Anterior cingulate cortex (tissue), 58 donors: ENCODE measurements at places on chromosomes 3 and 15.

GRCh38 chr15:74377831-74378766, 10.7 kb upstream of the CYP11A1 start:
- DNase-seq, result no peak

GRCh38 chr3:33318710-33319380, 41.6 kb downstream of the FBXL2 start:
- DNase-seq, result no peak

GRCh38 chr3:185796431-185797107, 28.3 kb downstream of the IGF2BP2 start:
- DNase-seq, result no peak

DNA sequence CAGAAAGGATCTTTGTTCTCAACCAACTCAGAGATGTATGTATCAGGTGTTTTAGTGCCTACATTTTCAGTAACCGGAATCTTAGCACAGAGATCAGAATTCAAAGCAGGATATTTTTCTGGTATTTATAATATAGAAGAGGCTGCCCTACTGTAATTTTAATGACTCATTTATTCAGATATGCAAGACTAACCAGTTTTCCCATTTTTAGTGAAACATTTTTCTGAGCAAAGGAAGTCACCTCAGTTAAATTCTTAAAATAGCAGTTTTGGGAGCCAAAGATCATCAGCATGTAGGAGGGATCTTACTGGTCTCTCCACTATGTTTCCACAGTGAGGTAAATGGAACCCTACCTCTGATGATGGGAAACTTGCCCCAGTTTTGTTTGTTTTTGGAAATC, 42.0 kb downstream of the SRP14 start:
- no peak for DNase-seq

DNA sequence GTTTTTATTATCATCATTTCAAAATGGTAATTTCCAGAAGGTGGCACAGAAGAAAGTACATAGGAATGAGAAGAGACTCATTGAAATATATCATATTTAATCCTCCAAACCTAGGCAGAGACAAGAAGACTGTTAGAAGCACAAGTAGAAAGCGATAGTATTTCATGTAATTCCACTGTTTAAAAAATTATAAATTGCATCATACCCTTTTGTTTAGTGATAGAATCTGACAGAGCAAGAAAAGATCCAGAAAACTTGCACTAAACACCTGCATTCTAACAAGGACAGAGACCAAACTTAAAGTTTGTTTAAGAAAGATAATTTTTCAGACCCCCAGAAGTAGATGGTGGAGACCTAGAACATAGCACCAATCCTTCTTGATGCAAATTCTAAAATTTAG, 56.9 kb upstream of the CD96 start:
- DNase-seq, result no peak

- no peak for DNase-seq
These were observed 47.2 kb upstream of the CNTN3 start for GRCh38 chr3:74661672-74662071.

DNA sequence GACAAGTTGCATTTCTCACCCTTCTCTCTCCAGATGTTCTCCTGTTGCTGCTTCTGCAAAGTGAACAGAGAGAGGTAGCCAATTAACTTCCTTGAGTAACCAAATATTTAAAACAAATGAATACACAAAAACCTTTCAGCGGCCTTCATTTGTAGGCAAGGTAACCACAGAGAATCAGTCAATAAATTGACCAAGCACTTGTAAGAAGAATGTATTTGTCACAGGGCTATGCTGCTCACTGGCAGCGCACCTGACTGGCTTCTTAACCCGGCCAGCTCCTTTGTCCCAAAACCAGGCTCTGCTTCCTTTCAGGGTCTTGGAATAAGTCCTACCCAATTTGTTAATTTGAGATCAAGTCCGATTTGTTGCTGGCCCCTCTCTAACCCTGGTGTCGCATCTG, 43.5 kb upstream of the STXBP5L start:
- DNase-seq, result no peak

- no peak for DNase-seq
These were observed 657.2 kb upstream of the ROBO1 start for GRCh38 chr3:80424951-80425350.

GRCh38 chr3:49158792-49159191, 7.3 kb downstream of the CCDC71 start:
- DNase-seq, result no peak

DNA sequence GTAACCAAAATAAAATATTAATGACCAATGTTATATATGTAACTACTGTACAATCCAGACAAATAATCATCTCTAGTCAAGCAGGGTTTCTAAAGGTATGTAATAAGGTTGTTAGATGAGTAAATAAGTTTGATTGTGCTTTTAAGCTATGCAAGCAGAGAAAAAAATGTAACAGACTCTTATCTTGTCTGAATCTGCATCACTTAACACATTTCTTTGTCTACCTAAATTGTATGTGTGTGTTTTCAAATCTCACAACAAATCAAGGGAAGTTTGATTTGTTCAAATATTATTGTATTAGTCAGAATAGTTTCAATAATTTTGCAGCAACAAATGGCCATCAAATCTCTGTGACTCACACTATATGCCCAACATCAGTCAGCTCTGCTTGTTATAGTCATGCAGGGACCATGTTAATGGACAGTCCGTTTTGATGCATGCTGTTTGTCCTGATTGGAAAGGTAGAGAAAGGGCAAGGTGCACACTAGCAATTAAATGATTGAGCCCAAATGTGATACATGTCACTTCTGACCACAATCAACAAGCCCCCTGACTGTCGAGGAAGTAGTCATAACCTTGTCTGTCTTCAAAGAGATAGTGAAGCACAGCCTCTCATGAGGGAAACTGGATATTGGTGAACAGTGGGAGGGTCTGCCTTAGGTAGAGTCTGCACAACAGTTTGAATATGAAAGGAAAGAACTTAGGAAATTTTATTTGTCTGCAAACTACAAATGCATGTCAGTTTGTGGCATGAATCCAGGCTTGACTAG, 349.4 kb upstream of the SATB1 start:
- no peak for DNase-seq

DNA sequence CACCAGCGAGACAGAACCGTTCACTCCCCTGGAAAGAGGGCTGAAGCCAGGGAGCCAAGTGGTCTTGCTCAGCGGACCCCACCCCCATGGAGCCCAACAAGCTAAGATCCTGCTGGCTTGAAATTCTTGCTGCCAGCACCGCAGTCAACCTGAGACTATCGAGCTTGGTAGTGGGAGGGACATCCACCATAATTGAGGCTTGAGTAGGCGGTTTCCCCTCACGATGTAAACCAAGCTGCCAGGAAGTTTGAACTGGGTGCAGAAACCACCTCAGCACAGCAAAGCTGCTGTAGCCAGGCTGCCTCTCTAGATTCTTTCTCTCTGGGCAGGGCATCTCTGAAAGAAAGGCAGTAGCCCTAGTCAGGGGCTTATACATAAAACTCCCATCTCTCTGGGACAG, 151.0 kb downstream of the MBNL1 start:
- DNase-seq, result no peak

DNA sequence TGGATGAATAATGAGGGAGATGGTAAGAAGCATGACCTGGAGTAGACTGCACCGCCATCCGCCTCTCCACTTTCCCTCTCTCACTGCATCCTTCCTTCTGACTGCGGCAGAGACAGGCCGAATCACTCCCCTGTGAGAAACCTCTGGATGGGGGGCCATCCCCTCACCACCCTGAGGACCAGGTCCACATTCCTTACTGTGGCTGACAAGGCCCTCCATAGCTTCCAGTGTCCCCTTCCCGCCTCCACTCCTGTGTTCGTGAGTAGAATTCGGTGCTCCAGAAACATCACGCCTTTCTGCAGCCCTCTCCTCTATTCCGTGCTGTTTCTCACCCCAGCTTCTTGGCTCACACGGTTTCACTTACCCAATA, 2.8 kb downstream of the PIGZ start:
- DNase-seq, result no peak

DNA sequence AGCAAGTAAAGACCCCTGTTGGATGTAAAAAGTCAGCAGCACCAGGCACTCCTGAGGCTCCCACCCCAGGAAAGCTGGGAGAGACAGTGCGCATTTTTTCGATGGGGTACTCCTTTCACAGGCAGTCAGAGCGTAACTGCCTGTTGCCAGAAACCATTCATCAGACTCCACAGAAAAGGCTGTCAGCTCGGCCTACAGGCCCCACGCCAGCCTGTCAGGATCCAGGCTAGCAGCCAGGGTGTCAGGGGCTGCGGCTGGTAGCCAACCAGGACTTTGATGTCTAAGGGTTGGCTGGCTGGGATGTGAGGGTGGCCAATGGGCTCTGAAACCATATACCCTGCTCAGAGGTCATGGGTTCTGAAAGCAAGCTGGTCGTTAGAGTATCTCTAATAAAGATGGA, 164.5 kb downstream of the WNT5A start:
- peak; percentile 6 for DNase-seq

DNA sequence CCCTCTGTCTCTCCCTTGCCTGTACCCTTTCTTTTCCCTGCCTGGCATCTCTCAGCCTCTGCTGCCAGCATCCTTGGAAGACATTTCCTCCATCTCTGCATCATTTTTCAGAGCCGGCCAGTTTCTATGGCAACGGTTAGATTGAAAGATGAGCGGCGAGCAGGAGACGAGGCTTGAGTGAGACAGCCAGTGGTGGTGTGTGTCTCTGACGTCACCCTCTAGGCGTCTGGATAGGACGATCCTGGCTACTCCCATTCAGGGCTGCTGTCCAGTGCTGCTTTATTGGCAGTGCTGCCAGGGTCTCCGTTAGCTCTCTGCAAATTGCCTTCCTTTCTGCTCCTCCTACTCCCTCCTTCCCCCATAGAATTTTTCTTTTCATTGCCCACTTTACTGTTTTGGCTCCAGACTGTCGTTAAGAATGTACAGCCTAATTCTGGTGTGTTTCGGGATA, 57.9 kb downstream of the TRAK1 start:
- DNase-seq, result peak; percentile 95

GRCh38 chr15:50183112-50183794, 1.3 kb downstream of the SLC27A2 start:
- no peak for DNase-seq

GRCh38 chr3:113736548-113737089, 9.4 kb downstream of the NAA50 start:
- DNase-seq, result no peak

GRCh38 chr3:171967932-171968678, 71.3 kb upstream of the FNDC3B start:
- DNase-seq, result no peak

DNA sequence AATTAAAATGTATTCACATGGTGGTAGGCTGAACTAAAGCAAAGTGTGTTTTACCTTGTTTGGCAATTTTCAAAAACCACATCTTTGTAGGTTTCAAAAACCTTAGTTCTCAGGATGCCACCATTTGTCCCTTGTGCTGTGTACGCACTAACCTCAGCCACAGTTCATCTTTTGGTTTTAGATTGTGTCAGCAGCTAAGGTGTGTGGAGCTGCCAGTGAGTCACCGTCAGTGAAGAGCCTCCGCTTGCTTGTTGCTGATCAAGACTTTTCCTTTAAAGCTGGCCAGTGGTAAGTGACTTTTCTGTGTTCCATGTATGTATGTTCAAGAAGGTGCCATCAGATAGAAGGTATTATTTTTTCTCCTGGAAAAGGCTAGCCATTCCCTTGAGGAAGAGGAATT, 21.1 kb downstream of the OXNAD1 start:
- DNase-seq, result no peak

DNA sequence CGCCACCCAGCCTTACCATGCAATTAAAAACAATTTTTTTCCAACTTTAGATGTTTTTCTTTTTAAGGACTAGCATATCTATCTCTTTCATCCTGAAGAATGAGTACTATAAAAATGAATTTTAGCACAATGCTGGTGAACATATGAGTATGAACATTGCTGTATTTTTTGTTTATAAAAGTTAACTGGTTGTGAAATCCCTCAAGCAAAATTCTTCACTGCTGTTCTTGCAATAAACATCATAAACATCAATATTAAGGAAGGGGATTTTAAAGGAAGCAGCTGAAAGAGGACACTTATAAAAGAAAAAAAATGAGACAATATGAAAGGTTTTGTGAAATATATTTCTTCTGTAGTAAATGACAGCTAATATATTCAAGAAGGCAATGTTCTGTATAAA, 3.0 kb downstream of the PLSCR4 start:
- DNase-seq, result no peak

- no peak for DNase-seq
These were observed 159.6 kb upstream of the KCNH8 start for GRCh38 chr3:18988614-18989229.

DNA sequence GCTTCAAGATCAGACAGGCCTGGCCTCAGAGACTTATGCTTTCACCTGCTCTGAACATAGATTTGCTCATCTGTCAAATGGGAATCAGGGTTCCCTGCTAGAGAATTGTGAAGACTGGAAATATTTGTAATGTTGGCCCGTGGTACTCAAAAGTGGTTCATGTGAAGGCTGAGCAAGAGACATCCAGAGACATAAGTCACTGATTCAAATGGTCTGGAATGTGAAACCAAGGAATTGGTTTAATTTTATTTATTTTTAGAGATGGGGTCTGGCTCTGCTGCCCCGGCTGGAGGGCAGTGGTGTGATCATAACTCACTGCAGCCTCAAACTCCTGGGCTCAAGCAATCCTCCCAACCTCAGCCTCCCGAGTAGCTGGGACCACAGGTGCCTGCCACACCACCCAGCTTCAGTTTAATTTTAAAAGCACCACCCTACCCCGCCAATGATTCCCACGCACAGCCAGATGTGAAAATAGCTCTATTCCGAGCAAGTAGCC, 60.1 kb downstream of the DAPK2 start:
- no peak for DNase-seq

DNA sequence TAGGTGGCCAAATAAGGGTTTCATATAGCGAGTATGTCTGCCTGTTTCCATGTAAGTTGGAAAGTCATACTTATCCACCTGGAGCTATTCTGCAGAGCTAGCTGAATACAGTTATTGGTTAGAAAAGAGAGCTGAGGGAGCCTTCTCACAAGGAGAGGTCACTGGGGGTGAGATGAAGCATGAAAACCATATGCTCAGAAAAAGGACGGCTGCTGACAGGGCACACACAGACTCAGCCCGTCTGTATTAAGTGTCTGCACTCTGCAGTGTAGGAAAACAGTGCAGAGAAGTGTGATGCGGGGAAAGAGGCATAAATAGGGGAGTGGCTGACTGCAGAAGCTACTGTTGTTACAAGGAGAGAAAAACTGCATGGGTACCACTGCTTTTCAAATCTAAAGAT, 58.2 kb downstream of the C3orf70 start:
- no peak for DNase-seq

- no peak for DNase-seq
These were observed 38.5 kb upstream of the TNFAIP8L3 start for GRCh38 chr15:51133140-51133765.

GRCh38 chr3:152380043-152380442, 111.3 kb downstream of the MBNL1 start:
- no peak for DNase-seq

- DNase-seq, result no peak
These were observed 8.8 kb upstream of the SLC15A2 start for GRCh38 chr3:121885386-121885785.

- no peak for DNase-seq
These were observed 39.7 kb downstream of the STT3B start for GRCh38 chr3:31572236-31573004.

DNA sequence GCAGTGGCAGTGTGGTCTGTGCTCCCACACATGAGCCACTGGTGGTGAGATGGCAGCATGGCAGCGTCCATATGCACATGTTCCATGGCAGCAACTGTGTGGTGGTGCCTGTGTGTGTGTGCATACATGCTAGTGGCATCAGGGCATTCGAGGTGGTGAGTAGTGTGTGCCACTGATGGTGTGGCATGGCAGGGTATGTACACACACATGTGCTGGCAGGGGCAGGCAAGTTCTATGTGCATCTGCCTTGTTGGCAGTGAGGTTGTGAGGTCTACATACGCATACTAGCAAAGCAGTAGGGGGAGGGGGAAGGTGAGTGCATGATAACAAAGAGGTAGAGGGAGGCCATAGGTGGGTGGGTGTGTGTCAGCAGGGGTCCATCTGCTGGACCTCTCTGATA, 378.7 kb downstream of the C3orf38 start:
- DNase-seq, result no peak

GRCh38 chr3:36777424-36778218, 13.3 kb upstream of the DCLK3 start:
- no peak for DNase-seq
